ENCODE measurements at places on chromosomes 12 and 14.

- DNase-seq, result no peak
Measured at GRCh38 chr12:74896186-74896585, 313.5 kb downstream of the KCNC2 start.

DNA sequence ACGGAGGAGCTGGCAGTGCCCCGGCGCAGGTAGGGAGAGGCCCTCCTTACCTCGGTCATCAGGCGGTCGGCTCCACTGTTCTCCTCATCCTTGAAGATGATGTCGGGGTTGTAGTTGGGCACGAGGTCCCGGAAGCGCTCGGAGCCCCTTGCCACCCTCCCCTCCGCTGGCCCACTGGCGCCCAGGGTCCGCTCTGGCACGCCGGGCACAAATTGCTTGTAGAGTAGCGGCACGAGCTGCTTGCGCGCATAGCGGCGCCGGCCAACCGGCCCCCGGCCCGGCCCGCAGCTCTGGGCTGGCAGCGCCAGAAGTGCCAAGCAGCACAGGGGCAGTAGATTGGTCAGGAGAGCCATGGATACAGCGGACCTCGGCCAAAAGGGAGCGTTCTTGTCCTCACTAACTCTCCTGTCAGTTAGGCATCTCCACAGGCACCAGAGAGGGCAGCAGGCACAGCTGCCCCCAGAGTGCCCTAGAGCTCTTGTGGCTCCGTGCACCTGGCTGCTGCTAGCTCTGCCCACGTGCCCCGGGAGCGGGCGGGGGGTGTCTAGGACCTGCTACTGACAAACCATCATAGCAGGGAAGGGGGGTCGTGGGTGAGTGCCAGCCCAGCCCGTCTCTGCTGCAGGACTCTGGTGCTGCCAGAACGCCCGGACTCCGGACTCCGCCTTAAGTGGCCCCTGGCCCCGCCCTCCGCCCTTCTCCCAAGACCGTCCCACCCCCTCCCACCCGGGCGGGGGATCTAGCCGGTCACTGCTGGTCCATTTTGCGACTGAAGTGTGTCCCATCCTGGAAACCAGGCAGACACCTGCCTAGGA, at the start of gene DHH:
DHH (minus strand) TSS at position 642 of the 815 bp plus-strand sequence; CDS start at position 353, 289 bp downstream.
- DNase-seq, result no peak

- DNase-seq, result peak; percentile 66
Measured at GRCh38 chr14:22265319-22266141, 323.5 kb downstream of the DAD1 start.

- no peak for DNase-seq
Measured at GRCh38 chr12:128724468-128725046, 99.2 kb downstream of the SLC15A4 start.

- no peak for DNase-seq
Measured at GRCh38 chr14:83814896-83815295, 1715.0 kb upstream of the FLRT2 start.

GRCh38 chr12:96919510-96920210, 12.6 kb downstream of the NEDD1 start:
- no peak for DNase-seq

- DNase-seq, result no peak
Measured at GRCh38 chr14:64562436-64562835, 12.7 kb downstream of the PPP1R36 start.

DNA sequence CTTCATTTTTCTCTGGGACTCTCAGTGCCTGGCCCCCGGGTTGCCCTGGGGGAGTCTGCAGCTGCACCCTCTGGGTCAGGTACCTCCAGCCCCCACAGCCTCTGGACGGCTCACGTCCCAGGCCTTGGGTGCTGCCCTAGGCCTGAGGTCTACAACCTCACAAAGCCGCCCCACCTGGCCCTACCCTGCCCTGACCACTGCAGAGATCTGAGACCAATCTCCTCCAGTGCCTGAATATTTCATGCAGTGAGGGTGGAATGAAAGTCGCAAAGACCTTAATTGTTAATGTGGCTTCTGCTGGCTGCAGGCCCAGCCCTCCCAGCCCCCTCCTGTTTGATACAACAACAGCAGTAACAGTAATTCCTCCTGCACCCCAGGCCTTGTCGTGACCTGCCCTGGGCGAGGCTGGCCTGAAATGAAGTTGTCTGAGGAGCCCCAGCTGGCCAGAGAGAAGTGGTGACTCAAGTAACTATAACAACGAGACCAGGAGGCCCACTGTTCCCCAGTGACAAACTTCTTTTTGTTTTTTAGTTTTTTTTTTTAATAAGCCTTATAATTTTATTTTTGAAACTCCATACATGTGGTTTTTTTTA, 8.8 kb upstream of the CCDC85C start:
- peak; percentile 50 for DNase-seq

DNA sequence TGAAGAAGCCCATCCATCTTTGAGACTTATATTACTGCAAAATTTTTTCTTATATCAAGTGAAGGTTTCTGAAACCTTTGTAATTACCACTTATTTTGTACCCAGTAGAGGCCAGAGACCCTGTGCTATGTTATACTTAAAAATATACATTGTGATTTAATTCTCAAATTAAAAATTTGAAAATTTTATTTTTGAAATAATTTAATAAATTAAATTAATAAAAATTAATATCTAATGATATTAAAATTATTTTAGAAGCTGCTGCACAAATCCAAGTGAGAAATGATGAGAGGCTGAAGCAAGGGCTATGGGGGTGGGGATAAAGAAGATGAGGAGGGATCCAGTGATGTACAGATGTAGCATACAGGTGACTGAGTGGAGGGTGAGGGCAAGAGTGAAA, 258.8 kb downstream of the APAF1 start:
- no peak for DNase-seq

DNA sequence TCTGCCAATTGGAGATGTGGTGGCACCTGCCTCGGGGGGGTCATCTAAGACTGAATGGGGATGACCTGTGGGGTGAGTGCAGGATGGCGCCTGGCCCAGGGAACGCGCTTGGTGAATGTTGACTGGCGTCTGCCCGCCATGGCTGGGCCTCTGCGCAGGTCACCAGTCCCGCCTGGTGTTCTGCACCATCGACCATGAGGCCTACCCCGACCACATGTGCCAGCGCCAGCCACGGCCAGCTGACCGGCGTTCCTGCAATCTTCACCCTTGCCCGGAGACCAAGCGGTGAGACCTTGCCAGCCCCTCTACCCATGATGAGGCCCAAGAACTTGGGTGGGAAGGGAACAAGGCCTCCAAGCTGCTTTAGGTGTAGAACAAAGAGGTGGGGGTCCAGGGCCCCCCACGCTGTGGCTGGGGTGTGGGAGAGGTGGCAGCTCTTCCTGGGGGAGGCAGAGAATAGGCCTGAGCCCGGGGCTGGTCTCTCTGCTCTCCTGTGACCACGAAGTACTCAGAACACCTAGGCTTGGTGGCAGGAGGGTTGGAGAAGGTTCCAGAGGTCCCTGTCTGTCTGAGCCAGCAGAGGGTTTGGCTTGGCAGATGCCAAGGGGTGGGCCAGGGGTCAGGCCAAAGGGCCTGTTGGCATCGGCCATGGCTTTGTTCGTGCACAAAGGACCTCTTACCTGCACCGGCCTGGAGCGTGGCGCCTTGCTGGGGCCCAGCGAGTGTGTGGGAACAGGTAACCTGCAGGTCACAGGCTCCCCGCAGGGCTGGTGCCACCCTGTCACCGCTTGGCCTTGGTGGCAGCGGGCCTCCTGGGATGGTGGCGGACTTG, 15.4 kb downstream of the PAPLN start:
- DNase-seq, result no peak

- DNase-seq, result no peak
Measured at GRCh38 chr12:122138616-122139015, 35.4 kb downstream of the IL31 start.

GRCh38 chr12:105083551-105084105, 630 bp downstream of the ALDH1L2 start:
- peak; percentile 84 for DNase-seq

DNA sequence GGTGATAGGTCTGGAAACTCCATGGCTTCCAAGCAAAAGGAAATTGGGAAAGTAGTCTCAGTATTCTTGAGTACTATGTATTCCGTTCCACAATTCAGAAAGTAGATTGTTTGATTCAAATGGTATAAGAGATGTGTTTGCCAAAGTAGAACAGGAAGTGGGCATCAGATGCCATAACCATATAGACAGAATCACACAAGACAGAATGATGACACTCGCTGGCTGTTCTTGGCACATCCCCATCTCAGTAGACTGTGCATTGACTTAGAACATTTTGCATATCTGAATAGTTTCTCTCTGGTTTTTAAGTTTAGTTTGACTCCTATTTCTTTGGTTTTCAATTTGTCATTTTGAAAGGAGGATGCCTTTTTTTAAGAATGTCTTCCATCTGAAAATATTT, 221.1 kb upstream of the RGS6 start:
- DNase-seq, result no peak

- no peak for DNase-seq
Measured at GRCh38 chr12:65898241-65898640, 74.0 kb downstream of the HMGA2 start.

- DNase-seq, result no peak
Measured at GRCh38 chr14:98290596-98290995, 981.4 kb downstream of the BCL11B start.

- DNase-seq, result no peak
Measured at GRCh38 chr14:104599446-104599845, 5.1 kb downstream of the TMEM179 start.

DNA sequence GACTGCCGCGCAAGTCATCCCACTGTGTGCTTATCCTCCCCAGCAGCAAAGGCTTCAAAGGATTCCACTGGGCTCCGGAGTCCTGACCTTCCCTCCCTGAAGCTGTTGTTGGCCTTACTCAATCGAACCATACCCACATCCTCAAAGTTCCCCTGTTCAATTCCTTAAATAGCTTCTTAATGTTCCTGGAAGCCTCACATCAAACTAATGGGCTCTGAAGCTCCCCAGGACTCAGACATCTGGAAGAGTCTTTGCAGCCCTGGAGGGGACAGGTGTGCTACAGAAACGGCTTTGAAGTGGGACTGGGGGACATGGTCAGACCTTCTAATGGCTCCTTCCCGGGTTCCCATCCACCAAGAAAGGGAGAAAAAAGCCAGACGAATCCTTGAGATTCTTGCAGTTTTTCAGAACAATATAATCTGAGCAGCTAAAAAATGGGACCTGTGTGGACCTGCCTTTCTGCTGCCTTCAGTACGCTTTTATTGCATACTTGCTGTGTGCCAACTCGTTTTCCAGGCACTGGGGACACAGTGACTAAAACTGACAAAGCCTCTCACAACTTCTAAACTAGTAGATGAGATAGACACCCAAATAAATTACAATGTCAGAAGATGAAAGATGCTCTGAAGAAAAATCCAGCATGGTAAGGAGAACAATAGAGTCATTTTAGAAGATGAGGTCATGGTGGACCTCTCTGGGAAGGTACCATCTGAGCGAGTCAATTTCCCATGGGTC, 204.5 kb downstream of the MON2 start:
- DNase-seq, result no peak

- DNase-seq, result no peak
Measured at GRCh38 chr12:6615802-6616201, 8.6 kb upstream of the CHD4 start.

DNA sequence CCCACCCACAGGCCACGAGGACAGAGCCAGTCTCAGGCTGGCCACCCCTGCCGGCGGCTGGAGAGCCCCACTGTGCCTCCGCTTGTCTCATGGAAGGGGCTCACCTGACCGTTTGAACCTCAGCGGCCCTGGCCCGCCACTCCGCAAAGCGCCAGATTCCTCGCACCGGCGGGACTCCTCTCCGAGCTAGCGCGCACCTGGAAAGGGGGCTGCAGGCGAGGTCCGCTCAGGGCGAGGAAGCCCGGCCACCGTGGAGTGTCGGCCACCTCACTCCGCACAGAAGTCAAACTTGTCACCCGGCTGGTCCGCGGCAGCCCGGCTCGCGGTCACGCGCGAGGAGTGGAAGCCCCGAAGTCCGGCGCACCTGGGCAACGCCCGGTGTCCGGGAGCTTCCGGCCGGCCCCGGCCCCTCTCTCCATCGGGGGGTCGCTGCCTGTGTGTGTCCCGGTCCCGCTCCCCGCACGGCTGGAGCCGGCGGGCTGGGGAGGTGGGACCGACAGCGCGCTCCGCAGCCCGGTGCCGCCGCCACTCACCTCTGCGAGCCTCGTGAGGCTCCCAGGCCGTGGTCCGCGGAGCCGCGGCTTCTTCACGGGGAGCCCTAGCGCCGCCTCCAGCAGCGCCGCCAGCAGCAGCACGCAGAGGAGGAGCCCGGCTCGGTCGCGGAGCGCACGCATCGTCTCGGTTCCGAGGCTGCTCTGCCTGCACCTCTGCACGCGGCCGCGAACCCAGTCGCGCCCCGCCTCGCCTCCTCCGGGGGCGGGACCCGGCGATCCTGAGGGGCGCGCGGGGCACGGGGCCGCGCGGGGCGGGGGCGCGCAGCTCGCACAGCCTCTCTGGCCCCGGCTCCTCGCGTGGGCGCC, at the start of gene ISM2:
ISM2 (minus strand) TSS at position 697 of the 860 bp plus-strand sequence; CDS start at position 674, 23 bp downstream.
- DNase-seq, result peak; percentile 42

- peak; percentile 50 for DNase-seq
Measured at GRCh38 chr12:94171595-94171930, 23.2 kb downstream of the PLXNC1 start.

DNA sequence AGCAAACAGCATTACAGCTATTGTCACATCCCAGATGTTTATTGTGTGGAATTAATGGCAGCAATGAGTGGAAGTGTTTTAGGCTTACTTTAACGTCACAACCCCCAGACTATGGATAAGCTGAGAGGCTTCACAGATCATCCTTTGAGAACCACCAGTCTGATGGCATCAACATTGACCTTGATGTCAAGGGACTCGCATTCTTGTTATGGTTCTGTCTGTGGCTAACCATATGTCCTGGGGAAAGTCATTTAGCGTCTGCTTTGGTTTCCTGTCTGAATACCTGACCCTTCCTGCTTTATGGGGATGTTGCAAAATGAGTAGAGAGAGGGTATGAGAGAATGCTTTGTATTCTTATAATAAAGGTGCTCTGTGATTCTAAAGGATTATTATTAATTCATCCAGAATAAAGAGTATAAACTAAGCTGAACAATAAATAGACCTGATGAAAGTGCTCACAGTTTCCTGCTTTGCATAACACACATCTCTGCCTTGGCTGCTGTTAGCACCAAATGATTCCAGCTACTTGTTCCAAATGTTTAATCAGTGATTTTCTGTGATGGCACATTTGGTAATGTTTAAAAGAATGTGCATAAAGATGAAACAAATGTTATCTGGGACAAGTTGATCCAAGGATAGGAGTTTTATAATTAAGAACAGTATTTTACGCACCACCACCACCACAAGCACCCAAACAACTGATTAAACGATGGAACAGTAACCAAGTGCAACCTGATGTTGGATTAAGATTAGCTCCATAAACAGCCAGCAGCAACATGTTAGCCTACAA, 116.9 kb upstream of the LRIG3 start:
- peak; percentile 90 for DNase-seq

- DNase-seq, result peak; percentile 89
Measured at GRCh38 chr12:40010899-40011774, 94.7 kb downstream of the SLC2A13 start.

- DNase-seq, result no peak
Measured at GRCh38 chr12:78145398-78145797, 314.7 kb downstream of the NAV3 start.

GRCh38 chr14:37594238-37594970, 645 bp downstream of the FOXA1 start:
- peak; percentile 83 for DNase-seq

DNA sequence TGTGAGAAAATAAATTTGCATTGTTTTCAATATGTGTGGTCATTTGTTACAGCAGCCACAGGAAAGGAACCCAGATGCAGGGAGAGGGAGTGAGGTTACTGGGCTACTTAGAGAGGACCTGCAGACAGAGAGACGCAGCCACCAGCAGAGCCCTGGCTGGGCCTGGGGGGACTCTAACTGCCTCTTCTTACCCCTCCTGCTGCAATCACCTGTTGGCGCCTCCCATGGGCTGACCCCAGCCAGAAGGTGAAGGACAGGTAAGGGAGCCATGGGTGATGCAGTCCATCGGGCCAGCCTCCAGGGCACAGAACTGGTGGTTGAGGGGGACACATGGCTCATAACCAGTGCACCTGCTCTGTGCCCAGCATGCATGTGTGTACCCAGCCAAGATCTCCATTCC, 15.8 kb upstream of the RBM19 start:
- no peak for DNase-seq
